ENCODE measurements at places on chromosomes 5 and 9.

GRCh38 chr5:79448336-79448735 is 65.6 kb downstream of the HOMER1 start:
- DNase-seq: no peak

DNA sequence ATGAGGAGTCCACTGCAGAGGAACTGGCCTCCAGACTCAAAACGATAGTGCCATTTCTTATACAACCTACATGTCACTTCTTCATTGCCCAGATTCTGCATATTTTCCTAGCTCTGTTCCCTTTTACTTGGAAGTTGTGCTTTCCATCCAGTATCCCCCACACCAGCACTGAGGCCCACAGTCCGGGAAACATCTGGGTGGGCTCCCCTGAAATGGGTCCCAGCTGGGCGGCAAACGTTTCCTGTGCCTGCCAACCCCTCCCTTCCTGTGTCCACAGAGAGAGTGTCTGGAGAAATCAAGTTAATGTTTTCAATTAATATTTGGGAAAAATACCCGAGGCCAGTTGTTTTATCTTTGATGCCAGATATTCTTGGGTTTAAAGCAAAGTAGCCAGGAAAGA is 111.8 kb downstream of the COL23A1 start:
- no peak for DNase-seq

DNA sequence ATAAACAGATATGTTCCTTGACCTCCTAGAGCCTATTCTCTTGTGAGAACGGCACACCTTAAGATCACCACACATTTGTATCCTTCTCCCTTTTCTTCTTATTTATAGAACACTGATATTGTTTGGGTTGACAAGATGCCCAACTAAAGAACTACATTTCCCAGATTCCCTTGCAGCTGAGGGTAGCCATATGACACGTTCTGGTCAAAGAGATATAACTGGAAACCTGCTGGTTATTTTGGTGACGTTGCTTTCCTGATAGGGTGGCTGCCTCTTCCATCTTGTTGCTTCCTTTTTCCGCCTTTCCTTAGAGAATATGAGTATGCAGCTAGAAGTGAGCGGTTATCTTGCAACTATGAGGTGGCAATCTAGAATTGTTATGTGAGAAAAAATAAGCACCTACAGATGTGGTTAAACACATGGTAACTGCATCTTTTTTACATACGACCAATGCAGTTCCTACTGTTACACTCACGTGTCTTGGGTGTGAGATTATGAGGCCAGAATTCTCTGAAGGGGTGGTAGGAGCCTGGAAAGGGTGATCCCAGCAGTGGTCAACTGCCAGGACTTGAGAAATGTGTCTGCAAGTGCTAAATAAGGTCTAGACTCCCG is 72.9 kb downstream of the SEC61B start:
- DNase-seq: no peak

- DNase-seq: no peak
Observed at GRCh38 chr9:114169952-114170770, 14.8 kb downstream of the COL27A1 start.

- no peak for DNase-seq
Observed at GRCh38 chr5:97986069-97986468, 787.4 kb upstream of the RGMB start.

DNA sequence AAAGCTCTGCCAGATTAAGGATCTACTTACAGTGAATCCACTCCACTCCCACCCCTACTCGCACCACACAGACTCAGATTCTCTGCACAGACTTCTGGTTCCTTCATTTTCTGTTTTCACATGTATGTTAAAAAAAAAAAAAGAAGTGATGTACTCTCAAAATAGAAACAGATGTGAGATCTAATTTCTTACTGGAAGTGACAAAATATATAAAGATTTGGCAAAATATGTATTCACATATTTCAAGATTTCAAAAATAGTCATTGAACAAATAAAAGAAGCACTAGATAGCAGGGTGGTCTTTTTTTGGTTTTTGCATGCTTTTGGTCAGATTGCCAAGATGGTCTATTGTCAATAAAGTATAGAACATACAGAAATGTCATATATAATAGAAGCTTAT is 379.2 kb downstream of the TMEM167A start:
- no peak for DNase-seq
